CD4-positive, CD25-positive, alpha-beta regulatory T cell (primary cell): ENCODE measurements at places on chromosomes 4 and X. TPM values are rescaled to one million over a fixed set of nuclear protein-coding genes. Genes with fewer than 3 reads are reported as not detected.

DNA sequence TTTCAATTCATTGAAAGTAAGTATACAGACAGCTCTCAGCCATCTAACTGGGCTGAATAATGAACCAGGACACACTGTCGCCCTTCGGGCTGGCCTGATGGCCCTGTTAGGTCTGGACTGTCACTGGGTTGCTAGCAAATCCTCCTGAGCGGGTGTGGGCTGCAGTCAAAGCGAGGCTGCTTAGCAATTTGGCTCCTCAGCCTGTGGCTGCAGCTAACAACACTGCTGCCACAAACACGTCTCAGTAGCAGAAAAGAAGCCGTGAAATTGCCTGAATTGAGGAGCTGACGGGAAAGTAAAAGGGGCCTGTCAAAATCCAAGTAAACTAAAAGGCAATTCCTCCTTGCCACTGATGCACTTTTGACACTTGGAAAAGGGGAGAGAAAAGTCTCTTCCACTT lies 72.8 kb downstream of the SMIM20 start:
- H3K4me3 ChIP-seq, result no peak overlapping the region
- H3K36me3 ChIP-seq, result no peaks in the 10 kb centered on the region
- H3K27me3 ChIP-seq, result no peaks in the 10 kb centered on the region
- H3K4me1 ChIP-seq, result peaks cover 3% of the 10 kb centered on the region
- H3K27ac ChIP-seq, result no peak overlapping the region

GRCh38 chr4:85833302-85833701 lies 358.4 kb downstream of the ARHGAP24 start:
- no peaks in the 10 kb centered on the region for H3K36me3 ChIP-seq
- H3K27ac ChIP-seq, result no peak overlapping the region
- no peaks in the 10 kb centered on the region for H3K4me1 ChIP-seq
- no peak overlapping the region for H3K4me3 ChIP-seq
- no peak for DNase-seq

GRCh38 chr4:139738846-139739613 lies 73.4 kb downstream of the MGST2 start:
- H3K36me3 ChIP-seq, result no peaks in the 10 kb centered on the region
- H3K4me3 ChIP-seq, result no peak overlapping the region
- H3K4me1 ChIP-seq, result peaks cover 14% of the 10 kb centered on the region
- DNase-seq, result no peak
- no peak overlapping the region for H3K27ac ChIP-seq
- peaks cover 20% of the 10 kb centered on the region for H3K27me3 ChIP-seq

GRCh38 chr4:26176598-26177149 lies 144.1 kb upstream of the RBPJ start:
- H3K4me3 ChIP-seq, result no peak overlapping the region
- no peaks in the 10 kb centered on the region for H3K36me3 ChIP-seq
- no peak for DNase-seq
- peaks cover 15% of the 10 kb centered on the region for H3K4me1 ChIP-seq
- no peaks in the 10 kb centered on the region for H3K27me3 ChIP-seq
- H3K27ac ChIP-seq, result no peak overlapping the region

- H3K4me1 ChIP-seq, result no peaks in the 10 kb centered on the region
- no peaks in the 10 kb centered on the region for H3K27me3 ChIP-seq
- DNase-seq, result no peak
- H3K27ac ChIP-seq, result no peak overlapping the region
- no peaks in the 10 kb centered on the region for H3K36me3 ChIP-seq
These were observed 68.8 kb downstream of the NPY1R start for GRCh38 chr4:163263606-163264005.

DNA sequence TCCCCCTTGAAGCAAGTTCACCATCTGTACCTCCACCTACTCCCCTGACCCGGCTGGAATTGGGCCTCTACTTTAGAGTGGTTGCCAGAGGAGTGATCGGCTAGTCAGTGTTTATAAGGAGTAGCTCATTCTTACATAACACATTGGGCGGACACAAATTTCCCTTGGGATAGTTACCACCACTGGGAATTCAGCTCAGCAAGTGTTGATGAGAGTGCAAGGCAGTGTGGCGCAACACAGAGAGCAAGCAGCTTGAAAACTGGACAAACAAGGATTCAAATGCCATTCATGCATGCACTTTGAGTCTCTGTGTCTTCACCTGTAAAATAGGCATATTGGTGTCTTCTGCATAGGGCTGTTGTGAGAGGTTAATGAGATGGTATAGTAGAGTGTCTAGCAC lies 92.7 kb downstream of the STK32B start:
- H3K36me3 ChIP-seq, result no peaks in the 10 kb centered on the region
- H3K27me3 ChIP-seq, result no peaks in the 10 kb centered on the region
- H3K4me1 ChIP-seq, result no peaks in the 10 kb centered on the region
- H3K27ac ChIP-seq, result no peak overlapping the region
- DNase-seq, result no peak

- H3K36me3 ChIP-seq, result no peaks in the 10 kb centered on the region
- DNase-seq, result peak; percentile 29
- H3K4me1 ChIP-seq, result peaks cover 15% of the 10 kb centered on the region
- H3K27ac ChIP-seq, result peak overlapping the region; percentile 70
- no peaks in the 10 kb centered on the region for H3K27me3 ChIP-seq
- H3K4me3 ChIP-seq, result peak overlapping the region; percentile 33
These were observed 14.8 kb upstream of the SPON2 start for GRCh38 chr4:1187182-1187581.

- H3K27me3 ChIP-seq, result no peaks in the 10 kb centered on the region
- no peak for DNase-seq
- H3K36me3 ChIP-seq, result peaks cover 33% of the 10 kb centered on the region
- no peak overlapping the region for H3K4me3 ChIP-seq
- H3K4me1 ChIP-seq, result peaks cover 10% of the 10 kb centered on the region
These were observed 60.5 kb downstream of the TBC1D14 start for GRCh38 chr4:6969826-6970800.

- no peaks in the 10 kb centered on the region for H3K36me3 ChIP-seq
- DNase-seq, result no peak
- H3K4me3 ChIP-seq, result no peak overlapping the region
- no peaks in the 10 kb centered on the region for H3K27me3 ChIP-seq
These were observed 24.6 kb downstream of the ADGRG2 start for GRCh38 chrX:19097553-19098283.

DNA sequence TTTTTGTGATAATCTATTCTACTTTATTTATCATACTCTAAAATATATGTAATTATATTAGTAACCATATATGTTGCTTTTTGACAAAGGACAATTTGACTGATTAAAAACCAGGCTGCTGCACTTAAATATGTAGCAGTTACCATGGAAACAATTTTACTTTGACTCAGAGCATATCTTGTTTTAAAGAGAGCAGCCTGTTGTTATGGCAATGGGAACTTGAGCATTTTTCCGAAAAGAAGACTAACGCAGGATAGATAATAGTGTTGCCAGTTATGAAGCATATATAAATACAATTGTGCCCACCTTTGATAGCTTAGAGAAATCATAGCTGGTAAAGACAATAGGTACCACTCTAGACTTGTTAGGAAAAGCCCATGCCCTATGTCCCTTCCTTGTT lies 283.0 kb downstream of the GASK1B start:
- no peak overlapping the region for H3K4me3 ChIP-seq
- no peaks in the 10 kb centered on the region for H3K36me3 ChIP-seq
- H3K27ac ChIP-seq, result no peak overlapping the region
- H3K27me3 ChIP-seq, result no peaks in the 10 kb centered on the region

GRCh38 chrX:22746081-22746480 lies 253.7 kb upstream of the DDX53 start:
- H3K4me1 ChIP-seq, result no peaks in the 10 kb centered on the region
- no peak overlapping the region for H3K4me3 ChIP-seq
- no peak overlapping the region for H3K27ac ChIP-seq
- no peaks in the 10 kb centered on the region for H3K36me3 ChIP-seq

DNA sequence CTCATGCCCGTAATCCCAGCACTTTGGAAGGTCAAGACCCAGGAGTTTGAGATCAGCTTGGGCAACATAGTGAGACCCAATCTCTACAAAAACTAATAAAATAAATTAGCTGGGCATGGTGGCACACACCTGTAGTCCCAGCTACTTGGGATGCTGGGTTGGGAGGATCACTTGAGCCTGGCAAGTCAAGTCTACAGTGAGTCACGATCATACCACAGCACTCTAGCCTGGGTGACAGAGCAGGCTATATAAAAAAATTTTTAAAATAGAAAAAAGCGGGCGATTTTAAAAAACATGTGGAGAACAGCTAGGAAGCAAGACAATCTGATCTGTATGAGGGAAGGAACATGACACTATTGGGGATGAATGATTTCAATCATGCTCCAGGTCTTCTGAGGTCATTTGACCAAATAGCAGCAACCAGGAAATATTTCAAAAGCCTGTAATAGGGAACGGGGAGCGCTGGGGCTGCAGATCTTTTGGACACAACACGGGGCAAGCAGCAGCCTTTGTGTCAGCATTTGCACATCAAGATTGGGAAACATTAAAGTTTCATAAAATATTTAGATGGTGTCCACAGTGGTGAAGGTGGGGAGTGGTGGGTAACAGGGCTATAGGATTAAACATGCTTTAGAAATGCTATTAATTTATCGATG lies 48.3 kb upstream of the GUCY1A1 start:
- no peaks in the 10 kb centered on the region for H3K4me1 ChIP-seq
- no peak overlapping the region for H3K4me3 ChIP-seq
- H3K36me3 ChIP-seq, result no peaks in the 10 kb centered on the region
- DNase-seq, result no peak
- no peak overlapping the region for H3K27ac ChIP-seq
- H3K27me3 ChIP-seq, result no peaks in the 10 kb centered on the region

- no peak overlapping the region for H3K27ac ChIP-seq
- no peak for DNase-seq
- no peaks in the 10 kb centered on the region for H3K4me1 ChIP-seq
- no peaks in the 10 kb centered on the region for H3K27me3 ChIP-seq
These were observed 18.0 kb downstream of the C4orf33 start for GRCh38 chr4:129113919-129114318.

DNA sequence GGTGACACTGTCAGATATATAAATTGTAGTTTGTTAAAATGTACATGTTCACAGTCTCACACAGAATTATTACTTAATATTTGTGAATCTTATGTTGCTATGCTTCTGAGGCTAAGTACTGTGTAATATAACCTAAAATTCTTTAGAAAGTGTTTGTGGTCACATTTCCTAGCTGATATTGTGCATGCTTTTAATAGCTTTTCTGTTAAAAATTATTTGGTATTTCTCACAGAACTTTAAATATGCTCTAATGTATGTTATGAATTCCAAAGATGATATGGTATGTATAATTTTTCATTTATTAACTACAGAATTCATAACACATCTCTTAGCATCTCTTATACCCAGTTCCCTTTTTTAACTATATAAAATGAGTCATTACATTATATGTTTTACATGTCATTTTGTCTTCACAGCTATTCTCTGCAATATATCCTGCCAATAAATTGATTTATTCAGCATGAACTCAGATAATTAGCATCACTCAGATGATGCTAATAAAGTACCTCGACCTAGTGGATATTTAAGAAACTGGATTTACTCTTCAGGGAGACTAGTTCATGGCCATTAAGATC lies 9.3 kb downstream of the PTPN13 start:
- no peak overlapping the region for H3K27ac ChIP-seq
- H3K4me1 ChIP-seq, result no peaks in the 10 kb centered on the region
- no peaks in the 10 kb centered on the region for H3K36me3 ChIP-seq
- H3K4me3 ChIP-seq, result no peak overlapping the region

GRCh38 chr4:48195853-48196252 lies 61.8 kb upstream of the TXK start:
- no peak for DNase-seq
- H3K36me3 ChIP-seq, result no peaks in the 10 kb centered on the region
- no peak overlapping the region for H3K4me3 ChIP-seq
- H3K27ac ChIP-seq, result no peak overlapping the region
- H3K27me3 ChIP-seq, result no peaks in the 10 kb centered on the region

GRCh38 chrX:20252381-20253231 lies 14.1 kb downstream of the RPS6KA3 start:
- DNase-seq, result peak; percentile 67
- no peak overlapping the region for H3K4me3 ChIP-seq
- peaks cover 17% of the 10 kb centered on the region for H3K4me1 ChIP-seq
- H3K36me3 ChIP-seq, result no peaks in the 10 kb centered on the region

- no peak for DNase-seq
- H3K36me3 ChIP-seq, result no peaks in the 10 kb centered on the region
These were observed 418.8 kb upstream of the ZFP42 start for GRCh38 chr4:187576751-187577150.

- peaks cover 3% of the 10 kb centered on the region for H3K27me3 ChIP-seq
- no peak overlapping the region for H3K27ac ChIP-seq
- no peak for DNase-seq
- no peak overlapping the region for H3K4me3 ChIP-seq
- H3K4me1 ChIP-seq, result no peaks in the 10 kb centered on the region
These were observed 32.9 kb upstream of the OTUD4 start for GRCh38 chr4:145213245-145213644.

CFI gene
- not detected for total RNA-seq

C4orf51 gene
- total RNA-seq, result not detected

SRPX2 gene
- not detected for total RNA-seq

XPNPEP2 gene
- 0.99 TPM for total RNA-seq

ZCCHC18 gene
- total RNA-seq, result 4.3 TPM

MTNR1A gene
- total RNA-seq, result not detected

ERVMER34-1 gene
- not detected for total RNA-seq
